ENCODE measurements at places on chromosomes 5 and 9.

- DNase-seq: no peak
Measured at GRCh38 chr9:124793015-124793541, 16.1 kb downstream of the OLFML2A start.

DNA sequence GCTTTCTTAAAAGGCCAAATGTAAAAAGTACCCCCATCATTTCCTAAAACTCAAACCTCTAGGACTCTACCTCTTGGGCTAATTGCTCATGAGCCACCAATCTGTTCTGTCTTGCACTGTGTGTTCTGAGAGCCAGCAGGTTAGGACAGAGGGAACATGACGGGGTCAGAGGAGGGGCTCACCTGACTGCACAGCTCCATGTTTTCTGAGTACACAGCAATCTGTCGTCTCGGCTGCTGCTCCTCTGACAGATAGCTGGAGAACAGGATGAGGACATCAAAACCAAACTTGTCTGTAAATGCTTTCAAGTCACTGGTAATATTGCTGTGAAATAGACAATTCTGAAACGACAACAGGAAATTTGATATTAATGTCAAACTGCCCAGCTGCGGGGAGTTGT lies 50.9 kb upstream of the PCA3 start:
- DNase-seq: no peak

DNA sequence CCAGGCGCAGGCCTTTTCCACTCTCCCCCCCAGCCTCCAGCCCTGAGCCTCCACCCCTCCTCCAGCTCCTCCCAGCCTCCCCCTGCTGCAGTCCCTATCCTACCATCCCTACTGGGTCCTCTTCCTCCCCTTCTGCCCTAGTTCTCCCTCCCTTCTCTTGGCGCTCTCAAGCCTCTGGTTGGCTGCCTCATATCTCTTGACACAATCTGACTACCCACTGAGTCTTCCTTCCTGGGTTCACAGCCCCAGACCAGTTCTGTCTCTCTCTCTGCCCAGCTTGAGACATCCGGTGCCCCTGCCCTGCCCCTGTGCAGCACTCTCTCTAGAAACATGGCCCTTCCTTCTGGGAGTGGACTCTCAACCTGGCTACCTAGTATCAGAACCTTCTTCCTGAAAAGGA lies 76.2 kb downstream of the TSPAN17 start:
- no peak for DNase-seq

- DNase-seq: no peak
Measured at GRCh38 chr9:2634153-2634552, 12.6 kb downstream of the VLDLR start.

DNA sequence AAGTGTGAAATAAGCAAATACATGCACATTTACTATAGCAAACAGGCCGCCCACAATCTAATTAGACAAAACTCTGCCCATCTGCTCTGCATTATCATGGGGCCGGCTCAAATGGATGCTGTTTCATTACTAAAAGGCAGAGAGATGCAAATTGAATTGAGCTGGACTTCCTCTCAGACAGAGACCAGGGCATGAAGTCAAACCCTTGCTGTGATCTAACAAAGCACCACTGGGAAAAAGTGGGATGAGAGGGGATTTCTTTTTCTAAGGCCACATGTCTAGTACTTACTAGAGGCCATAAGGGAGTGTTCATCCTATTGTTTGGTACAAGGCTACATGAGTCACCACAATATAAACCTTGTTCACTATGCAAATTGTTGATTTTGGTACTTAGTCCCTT lies 614.7 kb downstream of the ISL1 start:
- no peak for DNase-seq

GRCh38 chr5:1129711-1130055 lies 17.8 kb upstream of the SLC12A7 start:
- no peak for DNase-seq

DNA sequence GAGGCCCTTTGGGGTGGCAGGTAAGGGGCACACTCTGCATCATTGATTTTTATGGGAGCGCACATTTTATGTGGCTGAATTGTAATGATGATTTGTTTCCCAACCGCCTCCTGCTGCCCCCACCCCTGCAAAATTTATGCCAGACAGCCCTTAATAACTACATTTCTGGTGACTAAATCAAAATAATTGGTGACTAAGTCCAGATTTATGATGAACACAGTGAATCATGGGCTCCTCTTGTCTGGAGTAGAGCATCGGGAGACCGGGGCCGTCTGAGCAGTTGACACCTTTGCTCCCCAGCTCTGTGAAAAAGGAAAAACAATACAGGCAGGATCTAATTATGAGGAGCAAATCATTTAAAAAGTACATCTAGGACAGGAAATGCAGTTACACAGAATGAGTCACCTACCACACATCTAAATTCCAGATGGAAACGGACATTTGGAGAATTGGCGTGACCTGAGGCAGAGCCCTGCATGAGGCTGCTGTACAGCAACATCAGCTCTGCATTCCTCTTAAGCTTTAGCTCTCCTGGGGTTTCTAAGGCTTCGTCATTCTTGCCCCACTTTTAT lies 58.9 kb downstream of the DOCK2 start:
- DNase-seq: no peak

Data from CD4-positive, alpha-beta T cell treated with Interleukin-2 at 100 ng/mL for 4 hours (primary cell).